ENCODE measurements at places on chromosomes 4 and X. TPM values are rescaled to one million over a fixed set of nuclear protein-coding genes. Genes with fewer than 3 reads are reported as not detected.

DNA sequence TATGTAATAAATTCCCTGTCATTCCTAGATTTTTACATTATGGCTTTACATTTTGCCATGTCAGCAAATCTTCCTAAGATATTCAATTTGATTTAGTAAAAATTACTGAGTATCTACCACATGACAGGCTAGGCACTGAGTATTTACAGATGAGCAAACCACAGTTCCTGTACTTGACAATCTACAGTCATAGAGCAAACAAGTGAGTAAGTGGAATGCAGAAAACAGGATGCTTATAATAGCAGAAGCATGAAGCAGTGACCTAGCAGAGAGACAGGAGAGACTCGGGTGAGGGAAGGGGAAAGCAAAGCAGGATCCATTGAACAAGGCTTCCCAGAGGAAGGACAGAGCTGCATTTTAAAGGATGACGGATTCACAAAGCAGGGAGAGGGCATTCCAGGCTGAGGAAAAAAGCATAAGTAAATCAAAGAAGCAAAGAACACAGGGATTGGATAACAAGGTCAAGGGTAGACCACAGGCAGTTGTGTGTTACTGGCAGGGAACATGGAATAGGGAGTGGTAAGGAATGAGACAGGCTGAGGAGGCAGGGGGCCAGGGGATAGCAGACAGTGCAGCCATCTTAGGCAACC is 124.7 kb upstream of the C1QTNF7 start:
- H3K4me3 ChIP-seq: no peak overlapping the region
- H3K27ac ChIP-seq: no peak overlapping the region
- no peaks in the 10 kb centered on the region for H3K27me3 ChIP-seq
- no peak for DNase-seq
- H3K36me3 ChIP-seq: no peaks in the 10 kb centered on the region

The FAM149A gene
- total RNA-seq: 24.2 TPM

The FMR1NB gene
- total RNA-seq: not detected

The P2RY8 gene
- total RNA-seq: 0.87 TPM

DNA sequence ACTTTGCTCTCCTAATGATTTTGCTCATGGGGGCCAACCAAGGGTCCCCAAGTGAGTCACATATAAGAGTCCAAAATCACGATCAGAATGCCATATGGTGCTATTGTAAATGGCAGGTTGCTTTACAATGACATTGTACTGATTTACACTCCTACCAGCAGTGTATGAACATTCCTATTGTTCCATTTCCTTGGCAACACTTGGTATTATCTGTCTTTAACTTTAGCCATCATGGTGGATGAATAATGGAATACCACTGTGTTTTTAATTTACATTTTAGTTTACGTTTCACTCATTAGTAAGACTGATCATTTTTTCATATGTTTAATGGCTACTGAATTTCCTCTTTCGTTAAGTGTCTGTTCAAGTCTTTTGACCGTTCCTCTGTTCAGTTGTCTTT is 96.5 kb downstream of the NYX start:
- no peak for DNase-seq
- no peak overlapping the region for H3K27ac ChIP-seq
- H3K4me3 ChIP-seq: no peak overlapping the region
- no peaks in the 10 kb centered on the region for H3K4me1 ChIP-seq

DNA sequence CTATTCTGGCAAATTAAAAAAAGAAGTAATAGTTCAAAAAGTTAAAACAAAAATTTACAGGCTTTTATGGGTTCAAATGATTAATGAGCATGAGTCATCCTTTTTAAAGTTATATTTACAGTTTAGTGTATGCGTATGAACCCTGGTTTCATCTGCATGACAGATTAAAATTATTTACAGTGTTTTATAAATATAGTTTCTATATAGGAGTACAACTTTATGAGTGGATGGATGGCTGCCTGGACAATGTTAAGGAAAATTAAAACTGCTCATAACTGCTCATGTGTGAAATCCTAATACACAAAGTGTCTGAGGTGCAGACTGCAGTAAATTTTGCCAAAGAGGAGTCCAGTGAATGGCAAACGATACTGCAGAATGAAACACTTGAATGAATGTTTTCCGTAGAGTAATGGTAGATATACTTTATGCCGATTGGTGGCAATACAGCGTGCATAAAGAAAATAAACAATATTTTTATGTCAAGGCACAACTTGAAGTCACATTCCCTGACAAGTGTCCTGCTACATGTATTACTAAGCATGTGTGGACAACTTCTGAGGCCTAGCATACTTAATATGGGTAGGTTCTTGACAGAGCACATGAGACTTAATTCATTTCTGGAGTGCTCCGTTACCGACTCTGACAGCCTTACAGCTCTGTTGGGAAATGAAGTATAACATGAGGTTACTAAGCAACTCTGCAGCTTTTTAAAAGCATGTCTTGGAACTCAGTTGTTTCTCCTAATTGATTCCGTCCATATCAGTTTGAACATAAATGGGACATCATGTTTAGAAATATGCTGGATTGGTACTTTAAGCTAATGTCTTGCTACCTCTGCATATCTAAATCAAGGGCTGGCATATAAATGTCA is 985.6 kb upstream of the PCDH7 start:
- DNase-seq: no peak
- H3K27me3 ChIP-seq: no peaks in the 10 kb centered on the region
- no peak overlapping the region for H3K27ac ChIP-seq
- no peaks in the 10 kb centered on the region for H3K4me1 ChIP-seq
- no peaks in the 10 kb centered on the region for H3K36me3 ChIP-seq
- H3K4me3 ChIP-seq: no peak overlapping the region

The GASK1B gene
- 4.8 TPM for total RNA-seq

DNA sequence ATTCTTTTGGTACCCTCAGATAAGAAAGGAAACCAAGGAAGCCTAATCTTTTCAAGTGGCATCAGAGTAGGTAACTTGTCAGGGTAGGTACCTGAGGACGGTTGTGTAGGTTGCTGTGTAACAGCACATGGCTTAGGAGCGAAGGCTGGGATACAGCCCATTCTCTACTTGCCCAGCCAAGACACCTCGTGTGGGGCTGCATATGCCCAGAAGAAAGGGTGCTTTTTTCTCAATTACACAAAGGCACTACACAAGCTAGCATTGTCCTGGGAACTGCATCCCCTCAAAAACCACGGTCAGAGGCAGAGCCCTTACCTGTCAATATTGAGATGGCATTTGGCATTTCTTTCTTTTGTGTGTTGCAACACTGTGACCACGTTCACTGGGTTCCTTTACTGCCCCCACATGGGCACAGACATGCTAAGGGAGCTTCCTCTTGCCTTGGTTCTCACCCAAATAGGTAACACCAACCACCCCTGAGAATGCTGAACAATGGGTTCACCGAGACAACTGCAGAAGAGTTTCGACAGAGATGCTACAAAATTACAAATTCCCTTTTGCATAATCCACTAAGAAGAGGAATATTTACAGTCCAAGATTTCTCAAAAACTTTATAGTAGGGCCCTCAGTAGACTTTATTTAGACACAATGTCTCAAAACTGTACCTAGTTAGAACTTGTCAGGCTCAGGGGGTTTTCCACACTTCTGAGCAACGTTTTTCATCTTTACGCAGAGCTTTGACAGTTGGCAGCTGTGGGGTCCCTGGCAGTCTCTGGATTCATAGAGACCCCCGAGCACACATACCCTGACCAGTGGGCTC is 35.8 kb upstream of the TNIP3 start:
- no peaks in the 10 kb centered on the region for H3K4me1 ChIP-seq
- no peak overlapping the region for H3K4me3 ChIP-seq

The OTUD6A gene
- not detected for total RNA-seq
